DND-41 (cell line): ENCODE measurements at places on chromosomes 13 and 19.

- DNase-seq, result no peak
- H3K36me3 ChIP-seq, result peaks cover 42% of the 10 kb centered on the region
- H3K27ac ChIP-seq, result no peak overlapping the region
- H3K4me3 ChIP-seq, result no peak overlapping the region
- no peaks in the 10 kb centered on the region; the same call in 1 of the 2 replicates for H3K4me1 ChIP-seq
- no peaks in the 10 kb centered on the region for H3K27me3 ChIP-seq
These were observed 142.1 kb downstream of the PDS5B start for GRCh38 chr13:32728327-32728726.

- H3K4me3 ChIP-seq, result no peak overlapping the region
- peaks cover 12% of the 10 kb centered on the region for H3K4me1 ChIP-seq
- no peak overlapping the region for H3K27ac ChIP-seq
- no peaks in the 10 kb centered on the region for H3K36me3 ChIP-seq
These were observed 322.0 kb upstream of the KLHL1 start for GRCh38 chr13:70430256-70430655.

DNA sequence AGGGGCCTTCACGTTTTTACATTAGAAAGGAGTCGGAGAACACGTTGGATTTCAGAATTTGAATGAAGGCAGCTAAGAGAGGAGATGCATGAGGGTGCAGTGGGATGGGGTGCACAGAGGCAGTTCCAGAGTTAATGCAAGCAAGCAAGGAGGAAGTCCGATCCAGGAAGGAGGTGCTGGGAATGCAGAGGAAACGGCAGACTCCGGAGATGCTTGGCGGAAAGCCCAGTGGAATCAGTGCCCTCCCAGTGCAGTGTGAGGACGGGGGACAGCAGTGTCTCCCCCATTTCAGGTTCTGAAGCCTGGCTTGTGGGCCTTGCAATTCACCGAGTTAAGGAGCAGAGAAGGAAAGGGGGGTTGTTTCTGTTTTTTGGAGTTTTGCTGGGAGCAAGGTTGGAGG is 100.4 kb downstream of the COL4A2 start:
- peaks cover 73% of the 10 kb centered on the region for H3K27me3 ChIP-seq
- H3K4me3 ChIP-seq, result no peak overlapping the region
- H3K4me1 ChIP-seq, result no peaks in the 10 kb centered on the region
- DNase-seq, result no peak
- H3K36me3 ChIP-seq, result no peaks in the 10 kb centered on the region

DNA sequence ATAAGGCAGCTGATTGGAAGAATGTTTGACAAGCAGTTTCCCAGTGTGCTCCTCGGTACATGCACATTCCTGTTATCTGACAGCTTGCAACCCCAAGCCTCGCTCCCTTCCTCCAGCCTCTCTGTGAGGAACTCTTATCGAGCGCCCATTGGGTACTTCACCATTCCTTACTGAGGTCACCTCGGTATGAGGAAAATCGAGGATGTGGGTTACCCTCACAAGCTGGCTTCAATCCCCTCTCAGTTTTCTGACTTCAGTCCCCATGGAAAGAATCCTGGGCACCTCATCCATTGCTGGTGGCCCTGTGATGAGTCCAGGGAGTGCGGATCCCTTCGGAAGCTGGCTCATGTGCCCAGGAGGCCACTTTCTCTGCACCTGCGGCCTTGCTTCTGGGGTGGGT is 17.3 kb downstream of the TEX29 start:
- no peak overlapping the region for H3K27ac ChIP-seq
- H3K4me3 ChIP-seq, result no peak overlapping the region
- DNase-seq, result no peak
- H3K4me1 ChIP-seq, result no peaks in the 10 kb centered on the region
- no peaks in the 10 kb centered on the region for H3K36me3 ChIP-seq

DNA sequence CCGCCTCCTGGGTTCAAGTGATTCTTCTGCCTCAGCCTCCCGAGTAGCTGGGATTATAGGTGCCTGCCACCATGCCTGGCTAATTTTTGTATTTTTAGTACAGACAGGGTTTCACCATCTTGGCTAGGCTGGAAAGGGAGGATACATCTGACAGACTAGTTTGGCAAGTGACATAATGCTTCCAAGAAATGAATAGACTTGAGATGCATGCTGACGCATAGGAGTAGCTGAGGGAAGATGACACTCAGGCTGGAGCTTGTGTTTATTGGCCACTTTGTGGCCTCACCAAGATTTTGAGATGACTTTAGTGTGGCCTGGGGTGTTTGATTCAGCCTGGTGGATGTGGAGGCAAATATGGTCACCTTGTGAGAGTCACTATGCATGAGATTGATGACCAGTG is 4.0 kb downstream of the ZNF586 start:
- no peaks in the 10 kb centered on the region for H3K27me3 ChIP-seq
- H3K4me3 ChIP-seq, result no peak overlapping the region
- no peak for DNase-seq
- peaks cover 36% of the 10 kb centered on the region for H3K4me1 ChIP-seq
- H3K36me3 ChIP-seq, result peaks cover 77% of the 10 kb centered on the region

DNA sequence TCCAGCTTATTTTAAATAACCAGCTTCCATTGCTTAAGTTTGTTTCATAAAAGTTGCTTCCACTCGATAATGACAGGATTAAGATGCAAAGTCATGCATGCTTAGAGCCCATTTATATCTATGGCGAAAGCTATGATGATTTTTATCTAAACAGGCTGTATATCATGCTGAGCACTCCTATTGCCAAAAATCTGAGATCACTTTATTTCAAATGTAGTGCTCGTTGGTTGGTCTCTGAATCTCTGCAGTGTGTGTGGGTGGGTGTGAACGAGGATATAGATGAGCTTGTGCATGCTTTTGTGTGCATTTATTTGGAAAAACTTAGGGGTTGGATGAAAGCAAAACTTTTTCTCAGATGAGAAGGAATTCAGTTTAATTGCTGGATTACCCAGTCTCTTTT is 27.0 kb upstream of the ARGLU1 start:
- no peak overlapping the region for H3K4me3 ChIP-seq
- H3K36me3 ChIP-seq, result no peaks in the 10 kb centered on the region
- H3K27me3 ChIP-seq, result no peaks in the 10 kb centered on the region
- no peak for DNase-seq
- no peak overlapping the region for H3K27ac ChIP-seq
- H3K4me1 ChIP-seq, result peaks cover 7% of the 10 kb centered on the region

- peak within 1 kb of the TSS; percentile 99 for H3K27ac ChIP-seq
- H3K4me3 ChIP-seq, result peak within 1 kb of the TSS; percentile 48; the same call in 1 of the 2 replicates
- DNase-seq, result peak; percentile 87
- no peaks in the 10 kb centered on the region for H3K27me3 ChIP-seq
- H3K4me1 ChIP-seq, result peaks cover 42% of the 10 kb centered on the region
These were observed at the start of gene AKT2 for GRCh38 chr19:40284501-40285352. Gene AKT2, minus strand, starts transcription at chr19:40285345. Its CDS starts 20,078 bp downstream, at chr19:40265267.

DNA sequence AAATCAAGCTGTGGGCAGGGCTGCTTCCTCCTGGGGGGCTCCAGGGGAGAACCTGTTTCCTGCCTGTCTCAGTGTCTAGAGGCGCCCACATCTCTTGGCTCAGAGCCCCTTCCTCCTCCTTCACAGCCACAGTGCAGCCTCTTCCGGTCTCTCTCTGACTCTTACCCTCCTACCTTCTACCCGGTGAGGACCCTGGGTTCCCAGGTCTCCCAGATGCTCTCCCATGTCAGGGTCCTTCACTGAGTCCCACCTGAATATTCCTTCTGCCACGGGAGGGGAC is 153.1 kb downstream of the KDM4B start:
- no peaks in the 10 kb centered on the region for H3K27me3 ChIP-seq
- peaks cover 42% of the 10 kb centered on the region for H3K36me3 ChIP-seq
- H3K4me3 ChIP-seq, result no peak overlapping the region

GRCh38 chr19:5627395-5627904 is 4.6 kb downstream of the SAFB start:
- no peak overlapping the region for H3K4me3 ChIP-seq
- no peaks in the 10 kb centered on the region for H3K27me3 ChIP-seq

DNA sequence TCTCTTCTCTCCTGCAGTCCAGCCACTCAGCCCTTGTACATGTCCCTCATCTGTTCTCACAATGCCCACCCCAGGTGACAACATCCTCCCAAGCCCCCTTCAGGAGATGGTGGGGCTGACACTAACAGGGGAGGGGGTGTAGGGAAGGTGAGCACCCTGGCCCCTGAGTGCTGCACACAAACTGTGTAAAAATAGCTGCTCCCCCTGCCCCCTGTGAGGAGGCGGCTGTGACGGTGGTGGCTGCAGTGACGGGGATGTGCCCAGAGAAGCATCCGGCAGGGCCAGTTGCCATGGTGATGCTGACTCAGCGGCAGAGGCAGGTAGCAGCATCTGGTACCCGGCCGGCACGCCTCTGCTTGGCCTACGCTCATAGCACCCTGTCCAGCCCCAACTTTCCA is 13.0 kb upstream of the JUND start:
- H3K27ac ChIP-seq, result no peak overlapping the region
- H3K4me3 ChIP-seq, result no peak overlapping the region
- no peaks in the 10 kb centered on the region for H3K36me3 ChIP-seq
- H3K4me1 ChIP-seq, result peaks cover 38% of the 10 kb centered on the region

- no peaks in the 10 kb centered on the region for H3K36me3 ChIP-seq
- DNase-seq, result no peak
- H3K4me3 ChIP-seq, result no peak overlapping the region
- no peaks in the 10 kb centered on the region for H3K27me3 ChIP-seq
- no peaks in the 10 kb centered on the region for H3K4me1 ChIP-seq
These were observed 155.2 kb downstream of the LIG4 start for GRCh38 chr13:108060111-108060510.

- H3K27me3 ChIP-seq, result no peaks in the 10 kb centered on the region
- no peaks in the 10 kb centered on the region for H3K4me1 ChIP-seq
- no peak overlapping the region for H3K4me3 ChIP-seq
These were observed 886.8 kb downstream of the PCDH9 start for GRCh38 chr13:66343224-66343828.

DNA sequence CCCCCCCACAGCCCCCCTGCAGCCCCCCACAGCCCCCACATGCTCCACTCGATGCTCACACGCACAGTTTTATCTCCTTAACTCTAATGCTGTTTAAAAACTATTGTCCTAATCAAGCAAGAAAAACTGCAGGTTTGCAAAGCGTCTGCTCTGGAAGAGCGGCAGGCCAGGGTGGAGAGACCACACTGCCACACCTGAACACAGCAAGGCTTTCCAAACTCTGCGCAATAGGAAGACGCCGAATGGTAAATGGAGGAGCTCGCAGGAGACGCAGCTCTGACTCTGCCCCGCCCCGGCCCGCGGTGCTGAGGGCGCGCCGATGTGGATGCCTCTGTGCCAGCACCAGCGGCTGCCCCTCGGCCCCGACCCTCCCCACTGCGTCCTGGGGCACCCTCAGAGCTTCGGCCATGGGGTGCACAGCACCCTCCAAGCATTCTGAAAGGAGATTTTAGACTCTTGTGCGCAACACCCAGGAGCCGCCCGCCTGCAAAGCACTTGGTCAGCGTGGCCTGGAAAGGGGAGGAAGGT is 32.4 kb downstream of the RASA3 start:
- no peak overlapping the region for H3K4me3 ChIP-seq
- no peak for DNase-seq
- H3K36me3 ChIP-seq, result no peaks in the 10 kb centered on the region
- H3K4me1 ChIP-seq, result no peaks in the 10 kb centered on the region
- H3K27ac ChIP-seq, result no peak overlapping the region

DNA sequence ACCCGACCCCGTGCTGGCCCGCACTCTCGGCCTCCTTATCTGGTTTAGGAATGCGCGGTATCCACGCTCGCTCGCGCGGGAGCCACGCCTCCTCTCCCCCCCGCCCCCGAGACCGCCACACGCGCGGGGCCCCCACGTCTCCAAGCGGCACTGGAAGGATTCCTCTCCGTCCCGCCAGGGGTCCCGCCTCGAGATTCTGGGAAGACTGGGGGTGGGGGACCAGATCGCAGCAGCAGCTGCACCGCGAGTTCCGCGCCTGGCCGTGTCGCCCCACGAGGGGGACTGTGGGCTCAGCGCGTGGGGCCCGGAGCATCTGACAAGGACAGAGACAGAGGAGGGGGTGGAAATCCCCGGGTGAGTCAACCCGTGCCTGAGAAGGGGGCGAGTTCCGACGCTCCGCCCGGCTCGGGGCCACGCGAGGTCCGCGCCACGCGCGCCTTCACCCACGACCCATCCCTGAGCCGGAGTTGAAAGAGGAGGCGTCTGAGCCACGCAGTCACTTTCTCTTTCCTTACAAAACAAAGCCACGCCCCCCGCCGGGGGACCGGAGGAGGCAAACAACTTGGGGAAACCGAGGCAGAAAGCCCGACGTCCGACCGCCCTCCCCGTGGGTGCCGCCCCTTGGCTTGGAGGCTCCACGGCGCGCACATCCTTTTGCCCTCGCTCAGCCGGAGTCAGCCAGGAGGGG is 814 bp downstream of the S1PR2 start:
- H3K27me3 ChIP-seq, result peaks cover 10% of the 10 kb centered on the region
- H3K4me1 ChIP-seq, result peaks cover 22% of the 10 kb centered on the region
- peak overlapping the region; percentile 58 for H3K4me3 ChIP-seq
- peak overlapping the region; percentile 50; the same call in 1 of the 2 replicates for H3K27ac ChIP-seq
- peak; percentile 44 for DNase-seq

GRCh38 chr19:44525721-44526430 is 3.6 kb downstream of the CEACAM20 start:
- no peak overlapping the region for H3K27ac ChIP-seq
- H3K27me3 ChIP-seq, result no peaks in the 10 kb centered on the region
- DNase-seq, result no peak
- no peak overlapping the region for H3K4me3 ChIP-seq

- no peaks in the 10 kb centered on the region for H3K36me3 ChIP-seq
- no peaks in the 10 kb centered on the region for H3K27me3 ChIP-seq
- H3K4me1 ChIP-seq, result no peaks in the 10 kb centered on the region
- no peak for DNase-seq
- H3K27ac ChIP-seq, result no peak overlapping the region
These were observed 82.1 kb downstream of the WDFY2 start for GRCh38 chr13:51666374-51666773.

- H3K36me3 ChIP-seq, result no peaks in the 10 kb centered on the region
- H3K27ac ChIP-seq, result no peak overlapping the region
- no peak for DNase-seq
- no peaks in the 10 kb centered on the region for H3K4me1 ChIP-seq
- no peak overlapping the region for H3K4me3 ChIP-seq
- no peaks in the 10 kb centered on the region for H3K27me3 ChIP-seq
These were observed 466.6 kb upstream of the PCDH9 start for GRCh38 chr13:67696775-67697174.

- H3K27ac ChIP-seq, result no peak overlapping the region
- no peak overlapping the region for H3K4me3 ChIP-seq
- DNase-seq, result no peak
- no peaks in the 10 kb centered on the region for H3K4me1 ChIP-seq
- no peaks in the 10 kb centered on the region for H3K27me3 ChIP-seq
These were observed 52.8 kb downstream of the TNFRSF19 start for GRCh38 chr13:23622985-23623384.

- no peak overlapping the region for H3K4me3 ChIP-seq
- H3K36me3 ChIP-seq, result no peaks in the 10 kb centered on the region
- no peaks in the 10 kb centered on the region for H3K27me3 ChIP-seq
These were observed 45.2 kb upstream of the RANBP3 start for GRCh38 chr19:6023085-6023682.

DNA sequence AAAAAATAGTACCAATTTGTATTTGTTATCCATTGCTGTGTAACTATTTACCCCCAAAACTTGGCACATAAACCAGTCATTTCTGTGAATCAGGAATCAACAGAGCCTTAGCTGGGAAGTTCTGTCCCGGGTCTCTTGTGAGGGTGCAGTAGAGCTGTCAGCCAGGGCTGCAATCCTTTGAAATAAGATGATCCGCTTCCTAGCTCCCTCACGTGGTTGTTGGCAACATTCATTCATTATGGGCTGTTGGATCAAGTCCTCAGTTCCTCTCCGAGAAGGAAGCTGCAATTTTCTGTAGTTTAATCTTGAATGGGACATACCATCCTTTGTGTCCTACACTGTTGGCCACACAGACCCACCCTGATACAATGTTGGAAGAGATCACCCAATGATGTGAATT is 277.2 kb downstream of the SUCLA2 start:
- no peaks in the 10 kb centered on the region for H3K4me1 ChIP-seq
- no peaks in the 10 kb centered on the region for H3K36me3 ChIP-seq
- H3K4me3 ChIP-seq, result no peak overlapping the region

- no peak for DNase-seq
- peaks cover 30% of the 10 kb centered on the region for H3K4me1 ChIP-seq
- no peaks in the 10 kb centered on the region for H3K27me3 ChIP-seq
- no peak overlapping the region for H3K4me3 ChIP-seq
- no peak overlapping the region; the same call in 1 of the 2 replicates for H3K27ac ChIP-seq
These were observed 2.3 kb upstream of the KDM4B start for GRCh38 chr19:4966591-4966990.
